CD8-positive, alpha-beta memory T cell (primary cell): ENCODE measurements at places on chromosomes 4 and X. TPM values are rescaled to one million over a fixed set of nuclear protein-coding genes. Genes with fewer than 3 reads are reported as not detected.

LAS1L gene
- 70.7 TPM for total RNA-seq

STIM2 gene
- 47.8 TPM for total RNA-seq

MAGEB1 gene
- not detected for total RNA-seq

DYNLT3 gene
- total RNA-seq: 17.2 TPM

STOX2 gene
- not detected for total RNA-seq

- H3K27me3 ChIP-seq: no peaks in the 10 kb centered on the region
- no peak overlapping the region for H3K27ac ChIP-seq
- no peak overlapping the region for H3K4me3 ChIP-seq
- no peak for DNase-seq
- H3K36me3 ChIP-seq: no peaks in the 10 kb centered on the region
Observed at GRCh38 chr4:181416966-181417365, 826.2 kb upstream of the TENM3 start.

DNA sequence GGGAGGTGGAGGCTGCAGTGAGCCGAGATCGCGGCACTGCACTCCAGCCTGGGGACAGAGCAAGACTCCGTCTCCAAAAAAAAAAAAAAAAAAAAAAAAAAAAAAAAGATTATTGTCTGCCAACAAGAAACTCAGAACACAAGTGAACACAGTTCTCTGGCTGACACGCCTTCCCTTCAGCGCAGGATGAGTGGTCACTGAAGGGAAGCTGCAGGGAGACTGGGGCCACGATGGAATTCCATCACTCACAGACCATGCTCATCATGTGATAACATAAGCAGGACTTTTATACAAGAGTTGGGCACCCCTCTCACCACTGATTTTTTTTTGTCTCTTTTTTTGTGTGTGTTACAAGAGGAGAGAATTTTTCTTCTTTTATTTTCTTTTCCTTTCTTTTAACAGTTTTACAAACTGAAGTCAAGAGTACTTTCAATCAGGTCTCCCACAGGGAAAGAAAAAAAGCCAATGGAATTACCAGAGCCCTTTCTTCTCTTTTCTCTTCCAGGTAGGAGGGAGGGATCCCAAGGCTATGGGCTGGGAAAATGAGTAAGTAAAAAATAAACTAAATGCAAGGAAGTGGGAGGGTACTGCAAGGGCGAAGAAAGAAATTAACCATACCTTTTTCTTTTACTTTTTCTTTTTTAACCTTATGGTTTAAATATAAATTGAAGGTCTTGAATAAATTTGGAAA, 435.6 kb downstream of the GPM6A start:
- H3K27ac ChIP-seq: no peak overlapping the region
- no peaks in the 10 kb centered on the region for H3K4me1 ChIP-seq
- H3K36me3 ChIP-seq: no peaks in the 10 kb centered on the region
- H3K27me3 ChIP-seq: no peaks in the 10 kb centered on the region

DNA sequence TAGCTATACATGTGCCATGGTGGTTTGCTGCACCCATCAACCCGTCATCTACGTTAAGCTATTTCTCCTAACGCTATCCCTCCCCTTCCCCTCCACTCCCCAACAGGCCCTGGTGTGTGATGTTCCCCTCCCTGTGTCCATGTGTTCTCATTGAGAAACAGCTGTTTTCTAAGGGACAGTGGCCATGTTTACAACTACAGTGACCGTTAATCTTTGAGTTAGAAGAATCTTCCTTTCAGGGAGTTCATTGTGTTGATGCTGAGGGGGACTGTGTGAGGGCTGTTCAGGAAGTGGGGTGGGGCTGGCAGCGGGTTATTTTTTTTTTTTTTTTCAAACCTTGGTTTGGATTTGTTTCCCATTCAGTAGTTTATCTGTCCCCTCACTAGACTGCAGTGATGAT, 179.9 kb downstream of the NHS start:
- DNase-seq: no peak
- H3K4me1 ChIP-seq: no peaks in the 10 kb centered on the region
- no peaks in the 10 kb centered on the region for H3K27me3 ChIP-seq
- H3K36me3 ChIP-seq: no peaks in the 10 kb centered on the region
- H3K4me3 ChIP-seq: no peak overlapping the region

DNA sequence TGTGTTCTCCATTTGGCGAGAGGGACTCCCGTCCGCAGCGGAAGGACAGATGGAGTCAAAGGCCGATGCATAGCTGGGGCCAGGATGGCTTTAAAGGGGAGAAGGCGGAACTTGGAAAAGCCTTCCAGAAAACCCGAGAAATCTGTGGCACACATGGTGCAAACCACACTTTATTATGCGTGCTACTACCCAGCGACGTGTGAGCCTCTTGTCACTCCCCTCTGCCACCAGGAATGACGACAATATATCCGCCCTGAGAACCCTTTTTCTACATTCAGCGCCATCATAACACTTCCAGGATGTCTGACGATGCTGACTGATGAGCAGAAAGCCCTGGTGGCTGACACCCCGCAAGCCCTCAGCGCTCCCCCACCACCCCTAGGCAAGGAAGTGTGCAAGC, 689 bp upstream of the DCHS2 start:
- no peaks in the 10 kb centered on the region for H3K36me3 ChIP-seq
- no peak overlapping the region for H3K4me3 ChIP-seq
- DNase-seq: no peak
- no peaks in the 10 kb centered on the region for H3K4me1 ChIP-seq
- no peak overlapping the region for H3K27ac ChIP-seq
- H3K27me3 ChIP-seq: peaks cover 13% of the 10 kb centered on the region

DNA sequence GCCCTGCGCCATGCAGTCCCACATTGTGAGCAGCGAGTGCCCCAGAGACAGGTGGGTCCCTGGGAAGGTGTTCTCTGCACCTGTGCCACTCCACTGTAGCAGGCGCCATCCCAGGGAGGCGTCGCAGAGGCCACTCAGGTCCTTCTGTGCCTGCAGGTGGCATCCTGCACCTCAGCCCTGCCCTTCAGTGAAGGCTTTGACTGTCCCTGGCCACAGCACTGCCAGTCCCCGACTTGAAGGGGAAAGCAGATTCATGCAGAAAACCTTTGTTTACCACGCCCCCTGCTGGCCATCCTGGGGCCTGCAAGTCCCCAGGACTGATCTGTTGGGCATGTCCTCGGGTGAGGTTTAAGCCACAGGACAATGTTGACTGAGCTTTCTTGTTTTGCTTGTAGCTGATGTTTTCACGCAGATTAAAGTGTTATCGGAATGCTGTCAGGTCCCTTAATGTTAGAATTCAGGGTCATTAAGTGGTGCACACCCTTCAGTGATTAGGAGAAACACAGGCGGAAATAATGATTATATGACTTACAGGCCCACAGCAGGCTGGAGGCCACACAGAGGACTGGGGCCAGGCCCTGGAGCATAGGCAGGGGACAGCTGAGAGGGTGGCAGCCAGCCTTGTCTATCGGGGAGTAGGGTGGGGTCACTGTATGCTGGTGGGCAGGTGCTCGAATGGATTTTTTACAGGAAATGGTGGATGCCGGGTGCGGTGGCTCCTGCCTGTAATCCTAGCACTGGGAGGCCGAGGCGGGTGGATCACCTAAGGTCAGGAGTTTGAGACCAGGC, 5.0 kb downstream of the TACC3 start:
- H3K36me3 ChIP-seq: peaks cover 36% of the 10 kb centered on the region
- H3K27ac ChIP-seq: no peak overlapping the region
- H3K4me1 ChIP-seq: peaks cover 65% of the 10 kb centered on the region
- H3K27me3 ChIP-seq: no peaks in the 10 kb centered on the region

DNA sequence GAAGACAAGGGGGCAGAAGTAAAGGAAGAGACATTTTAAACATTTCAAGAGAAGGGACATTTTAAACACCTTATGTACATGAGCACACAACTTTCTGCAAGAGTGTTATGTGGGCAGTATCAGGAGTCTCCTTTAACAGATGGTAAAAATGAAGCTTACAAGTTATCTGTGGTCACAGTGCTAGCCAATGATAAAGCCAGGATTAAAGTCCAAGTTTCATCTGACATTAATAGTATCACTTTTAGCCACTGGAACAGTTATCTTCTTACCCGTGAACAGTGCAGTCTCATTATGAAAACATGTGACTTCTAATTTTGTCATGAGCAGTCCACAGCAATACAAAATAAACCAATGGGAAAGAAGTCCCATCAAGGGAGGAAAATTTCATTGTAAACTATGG, 627.9 kb upstream of the AGA start:
- H3K27me3 ChIP-seq: no peaks in the 10 kb centered on the region
- H3K27ac ChIP-seq: no peak overlapping the region
- H3K36me3 ChIP-seq: no peaks in the 10 kb centered on the region
- DNase-seq: no peak
- no peak overlapping the region for H3K4me3 ChIP-seq
